ENCODE measurements at places on chromosomes 3 and 15.

- DNase-seq, result no peak
Observed at GRCh38 chr3:35772381-35773015, 133.2 kb downstream of the ARPP21 start.

- no peak for DNase-seq
Observed at GRCh38 chr3:79159736-79160135, 608.1 kb downstream of the ROBO1 start.

DNA sequence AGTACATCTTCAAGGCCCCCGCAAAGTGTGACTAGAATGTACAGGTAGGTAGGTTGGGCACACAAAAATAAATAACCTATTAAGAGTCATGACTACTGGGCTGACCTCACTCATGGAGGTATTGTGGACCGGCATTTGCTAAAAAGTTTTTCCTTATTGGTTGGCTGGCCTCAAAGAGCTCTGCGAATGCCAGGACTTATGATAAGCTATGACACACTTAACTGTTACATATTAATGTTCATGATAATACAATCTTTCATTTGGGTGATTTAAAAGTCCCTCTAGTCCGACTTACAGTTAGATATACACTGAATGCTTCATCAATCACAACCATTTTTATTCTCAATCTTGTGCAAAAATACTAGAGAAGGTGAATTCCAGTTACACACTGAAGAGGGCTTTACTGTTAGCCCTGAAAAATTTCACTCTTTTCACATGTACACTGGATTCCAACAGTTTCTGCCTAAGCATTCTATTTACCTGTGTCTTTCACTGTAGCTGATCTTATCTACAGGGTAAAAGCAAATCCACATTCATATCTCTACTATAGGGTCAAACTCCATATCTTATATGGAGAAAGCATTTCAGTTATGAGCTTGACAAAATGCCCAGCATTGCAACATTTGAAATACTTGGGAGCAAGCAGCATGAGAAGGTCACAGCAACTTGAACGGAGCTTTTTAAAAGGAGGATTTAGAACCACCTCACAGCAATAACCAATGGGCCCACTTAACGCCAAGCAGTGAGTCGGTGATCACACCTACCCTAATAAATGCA lies 329.1 kb downstream of the FOXP1 start:
- DNase-seq, result no peak

- DNase-seq, result no peak
Observed at GRCh38 chr3:32972482-32973146, 21.2 kb downstream of the CCR4 start.

- DNase-seq, result no peak
Observed at GRCh38 chr15:65796610-65797078, 4.6 kb upstream of the DENND4A start.

DNA sequence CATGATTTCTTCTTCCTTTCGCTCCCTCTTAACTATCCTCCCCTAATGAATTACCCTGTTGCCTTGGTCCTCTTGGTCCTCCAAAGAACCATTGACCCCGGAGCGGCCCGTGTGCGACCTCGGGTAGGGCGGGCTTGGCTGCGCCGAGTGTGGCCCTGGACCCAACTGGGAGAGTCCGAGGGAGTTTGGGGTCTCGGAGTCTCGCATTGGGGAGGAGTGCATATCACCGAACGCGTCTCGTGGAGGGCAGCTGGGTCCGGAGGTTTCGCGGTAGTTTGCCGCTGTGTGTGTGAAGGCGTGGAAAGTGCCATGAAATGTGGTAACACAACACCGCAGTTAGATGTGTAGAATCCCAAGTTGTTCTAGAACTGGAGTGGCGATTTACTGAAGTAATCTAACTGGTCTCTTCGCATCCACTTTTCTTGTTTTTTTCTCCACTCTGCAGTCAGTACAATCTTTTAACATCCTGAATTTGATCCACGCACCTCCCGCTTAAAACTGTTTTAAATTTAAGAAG lies 363 bp downstream of the GTF2E1 start:
- peak; percentile 12 for DNase-seq

DNA sequence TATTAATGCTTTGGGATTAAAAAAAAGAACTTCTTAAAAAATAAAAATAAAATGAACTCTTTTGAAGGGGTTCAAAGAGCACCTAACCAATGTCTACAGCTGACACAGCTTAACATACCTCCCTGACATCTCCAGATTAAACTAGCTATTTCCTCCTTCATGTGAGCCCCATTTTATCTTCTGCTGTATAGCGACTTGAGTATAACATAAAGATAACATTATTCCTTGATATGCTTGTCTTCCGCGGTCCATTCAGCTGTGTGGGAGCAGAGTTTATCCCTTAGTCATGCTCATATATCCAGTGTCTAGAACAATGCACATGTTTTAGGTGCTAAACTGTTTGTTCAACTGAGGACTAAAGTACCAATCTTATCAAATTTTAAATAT lies 7.8 kb upstream of the CHRM5 start:
- no peak for DNase-seq

DNA sequence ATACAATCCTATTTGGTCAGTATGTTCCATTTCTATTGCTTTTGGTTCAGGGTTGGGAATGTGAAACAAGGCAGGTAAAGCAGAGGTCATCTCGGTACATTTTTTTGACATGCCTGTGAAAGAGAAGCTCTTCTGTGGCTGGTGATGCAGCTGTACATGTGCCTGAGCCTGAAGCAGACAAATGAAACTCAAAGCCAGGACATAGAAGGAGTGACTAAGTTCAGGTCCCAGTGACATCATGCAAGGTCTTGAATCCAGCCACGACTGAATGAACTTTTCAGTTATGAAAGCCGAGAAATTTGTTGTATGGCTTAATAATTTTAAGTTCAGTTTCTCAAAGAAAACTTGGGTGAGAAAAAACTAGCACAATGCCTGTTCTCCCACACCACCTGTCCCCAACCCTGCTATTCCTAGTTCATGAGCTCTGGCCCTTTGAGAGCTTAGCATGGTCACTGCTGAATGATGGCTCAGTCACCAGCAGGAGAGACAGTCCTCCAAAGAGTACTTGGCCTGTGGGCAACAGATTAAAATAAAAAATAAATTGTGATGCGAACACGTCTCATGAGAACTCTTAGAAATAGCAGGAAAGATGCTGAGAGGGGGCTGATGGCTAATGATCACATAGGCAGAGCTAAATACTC lies 600.2 kb upstream of the GRM7 start:
- no peak for DNase-seq

DNA sequence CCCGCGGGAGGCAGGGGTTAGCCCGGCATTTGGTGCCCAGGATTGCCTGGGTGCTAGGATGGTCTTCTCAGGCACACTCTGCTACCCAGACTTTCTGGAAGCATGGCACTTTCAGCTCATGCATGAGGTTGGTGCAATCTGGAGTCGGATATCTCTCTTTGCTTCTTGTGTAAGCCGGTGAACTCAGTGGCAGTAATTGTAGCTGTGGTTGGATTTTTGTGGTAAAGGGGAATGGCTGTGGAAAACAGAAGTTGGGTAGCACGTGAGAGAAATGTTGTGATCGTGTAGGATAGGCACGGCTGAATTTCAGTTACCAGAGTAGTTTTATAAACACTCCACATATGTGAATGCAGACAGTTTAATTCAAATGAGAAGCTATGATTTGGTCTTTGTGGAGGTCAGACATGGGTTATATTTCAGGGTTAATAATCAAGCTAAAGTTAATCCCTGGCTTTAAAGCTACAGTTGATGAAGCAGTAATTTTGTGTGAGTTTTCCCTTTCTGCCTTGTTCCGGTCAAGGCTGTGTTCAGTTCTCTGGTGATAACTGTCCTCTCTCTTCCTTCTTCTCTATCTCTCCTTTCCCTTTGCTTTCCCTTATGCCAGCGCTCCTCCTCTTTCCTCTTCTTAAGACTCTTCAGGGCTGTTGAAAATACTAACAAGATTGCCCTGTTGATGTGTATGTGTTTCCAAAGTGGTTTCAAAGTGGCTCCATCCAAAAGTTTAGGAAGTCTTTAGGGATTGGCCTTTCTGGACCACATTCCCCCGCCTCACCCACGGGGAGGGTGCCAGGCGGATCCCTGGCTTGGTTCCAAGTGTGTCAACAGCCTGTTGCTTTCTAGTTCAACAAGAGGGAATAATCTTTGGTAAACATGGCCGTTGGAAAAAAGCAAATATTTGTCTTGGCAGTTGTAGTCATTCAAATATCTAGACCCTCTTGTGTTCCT lies 404.6 kb upstream of the C2CD4B start:
- DNase-seq, result no peak

DNA sequence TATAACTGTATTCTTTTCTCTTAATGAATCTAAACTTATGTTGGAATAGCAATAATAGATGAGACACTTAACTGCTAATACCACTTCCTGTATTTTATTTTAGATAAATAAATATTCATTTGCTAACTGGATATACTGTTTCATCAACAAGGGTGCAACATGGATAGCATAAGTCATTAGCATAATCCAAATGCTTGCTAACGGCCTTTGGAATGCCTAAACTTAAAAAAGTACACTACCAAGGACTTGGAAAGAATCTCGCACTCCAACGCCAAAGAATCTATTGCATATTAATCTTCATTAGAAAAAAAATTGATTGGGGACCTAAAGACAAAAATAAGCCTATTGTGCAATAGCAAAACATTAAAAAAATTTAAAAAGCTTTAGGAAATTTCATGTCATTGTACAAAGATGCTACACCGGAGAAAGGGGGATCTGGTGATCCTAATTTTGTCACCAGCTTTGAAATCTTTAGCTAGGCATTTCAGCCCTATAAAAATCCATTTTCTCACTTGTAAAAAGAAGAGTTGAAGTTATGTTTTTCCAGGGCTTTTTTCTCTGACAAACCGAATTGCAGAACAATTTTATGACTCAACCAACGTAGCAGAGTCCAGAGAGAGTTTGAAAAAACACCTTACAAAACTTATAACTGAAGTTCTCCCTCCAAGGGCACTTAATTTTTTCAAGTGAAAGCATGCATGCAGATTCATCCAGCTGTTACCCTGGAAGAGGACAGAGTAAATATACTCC lies 4.1 kb downstream of the VGLL3 start:
- no peak for DNase-seq

GRCh38 chr3:107542665-107543064 lies 19.9 kb downstream of the BBX start:
- no peak for DNase-seq

DNA sequence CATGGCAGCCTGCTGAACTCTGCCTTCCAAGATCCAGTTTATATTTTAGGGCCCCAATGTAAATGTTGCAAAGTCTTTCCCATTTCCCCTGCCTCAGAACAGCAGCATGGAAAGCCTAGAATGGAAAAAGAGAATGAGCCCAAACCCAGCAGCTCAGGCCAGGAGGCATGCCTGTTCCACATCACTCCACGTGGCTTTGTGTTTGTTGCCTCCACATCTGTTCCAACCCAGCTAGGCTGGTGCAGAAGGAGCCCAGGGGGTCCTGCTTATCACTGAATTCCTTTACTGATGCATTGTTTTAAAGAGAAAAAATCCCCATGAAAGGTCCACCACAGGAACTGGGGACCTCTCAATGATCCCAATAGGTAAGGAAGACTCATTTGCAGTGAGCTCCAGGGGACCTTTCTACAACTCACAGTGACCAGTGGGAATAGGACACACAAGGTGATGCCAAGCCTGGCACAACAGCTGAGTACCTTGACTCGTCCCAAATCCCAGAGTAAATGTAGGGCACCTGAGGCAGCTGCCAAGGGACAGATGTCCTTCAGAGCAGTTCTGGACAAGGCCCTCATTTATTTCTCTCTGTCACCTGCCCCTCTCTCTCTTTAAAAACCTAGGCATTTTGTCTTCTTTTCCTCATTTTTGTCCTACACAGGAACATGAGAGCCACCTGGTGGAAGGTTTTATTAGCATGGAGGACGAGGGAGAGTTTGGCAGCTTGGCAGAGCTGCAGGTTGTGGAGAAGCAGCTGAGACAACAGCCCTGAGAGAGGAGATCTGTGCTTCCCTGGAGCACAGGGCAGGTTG lies 41.7 kb upstream of the ADAMTS17 start:
- no peak for DNase-seq

DNA sequence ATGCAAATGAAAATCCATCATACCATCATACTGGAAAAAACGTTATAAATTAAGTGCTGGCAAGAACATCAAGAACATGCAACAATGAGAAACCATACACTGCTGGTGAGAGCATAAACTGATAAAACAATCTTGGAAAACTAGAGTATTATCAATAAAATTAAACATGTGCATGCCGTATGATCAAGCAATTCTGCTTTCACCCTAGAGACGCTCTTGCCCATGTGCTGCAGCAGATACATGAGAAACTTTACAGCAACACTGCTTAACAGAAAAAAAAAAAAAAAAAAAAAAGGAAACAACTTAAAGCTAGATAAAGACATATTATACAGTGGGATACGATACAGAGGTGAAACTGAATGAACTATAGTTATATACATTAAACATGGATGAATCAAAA lies 21.8 kb downstream of the SPG11 start:
- no peak for DNase-seq

GRCh38 chr15:29860872-29861271 lies 38.6 kb upstream of the TJP1 start:
- DNase-seq, result no peak

GRCh38 chr15:74754593-74755215 lies 6.1 kb downstream of the CYP1A2 start:
- no peak for DNase-seq
